NCI-H2081 (cell line): ENCODE measurements at places on chromosomes 4 and X.

DNA sequence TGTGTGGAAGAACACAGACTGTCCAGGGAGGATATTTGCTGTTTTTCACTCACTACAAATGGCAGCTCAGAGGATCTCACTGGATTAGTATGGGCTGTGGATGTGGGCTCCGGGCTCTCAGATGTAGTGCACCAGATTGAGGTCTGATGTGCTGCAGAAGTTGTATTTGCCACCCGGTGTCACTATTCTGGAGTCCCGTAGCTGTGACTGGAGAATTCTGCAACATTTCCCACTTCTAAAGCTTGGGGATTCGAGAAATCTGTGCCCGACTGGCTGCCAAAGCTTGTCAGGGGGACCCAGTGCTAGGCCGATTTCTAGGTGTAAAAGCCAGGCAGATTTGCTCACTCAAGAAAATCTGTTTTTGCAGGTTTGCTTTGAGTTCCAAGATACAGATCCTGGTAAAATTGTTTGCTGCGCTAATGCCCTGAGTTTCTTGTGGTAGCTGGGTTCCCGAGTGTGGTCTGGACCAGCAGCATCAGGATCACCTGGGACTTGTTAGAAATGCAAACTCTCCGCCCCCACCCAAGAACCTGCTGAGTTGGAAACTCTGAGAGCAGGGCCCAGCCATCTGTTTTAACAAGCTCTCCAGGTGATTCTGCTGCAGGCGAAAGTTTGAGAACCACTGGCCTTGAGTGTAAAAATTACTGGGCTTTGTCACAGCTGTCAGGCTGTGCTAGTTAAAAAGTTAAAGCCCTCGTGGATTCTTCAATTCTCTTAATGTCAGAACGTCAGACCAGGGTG is 18.1 kb downstream of the KIT start:
- DNase-seq = no peak

DNA sequence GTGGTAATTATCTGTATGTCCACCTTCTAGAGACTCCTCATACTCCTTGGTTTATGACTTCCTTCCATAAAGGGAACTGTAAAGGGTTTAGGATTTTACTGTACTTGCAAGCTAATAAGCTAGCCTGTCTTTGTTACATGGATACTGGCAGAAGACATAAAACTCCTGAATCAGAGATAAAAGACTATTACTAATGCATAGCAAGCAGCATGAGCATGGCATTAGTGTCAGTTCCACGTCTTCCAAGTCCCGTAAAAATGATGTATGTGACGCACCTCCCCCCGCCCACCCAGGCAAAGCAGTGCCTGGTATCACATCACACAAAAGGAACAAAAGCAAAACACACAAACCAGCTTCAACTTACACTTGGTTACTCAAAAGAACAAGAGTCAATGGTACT is 71.0 kb downstream of the SLC10A6 start:
- DNase-seq = no peak

- no peak for DNase-seq
Observed at GRCh38 chrX:101025126-101025525, 26.8 kb downstream of the TRMT2B start.

- no peak for DNase-seq
Observed at GRCh38 chr4:74223801-74224200, 65.9 kb downstream of the MTHFD2L start.

- no peak for DNase-seq
Observed at GRCh38 chrX:97705936-97706335, 822.2 kb downstream of the RPA4 start.
